ENCODE measurements at places on chromosomes 7 and 10.

GRCh38 chr10:38226385-38226784 lies 132.2 kb downstream of the ZNF37A start:
- DNase-seq, result no peak

- no peak for DNase-seq
Observed at GRCh38 chr10:63698787-63699150, 177.6 kb downstream of the REEP3 start.

GRCh38 chr10:25641595-25641994 lies 292.4 kb upstream of the MYO3A start:
- DNase-seq, result no peak

- no peak for DNase-seq
Observed at GRCh38 chr7:115047958-115048720, 126.2 kb downstream of the MDFIC start.

GRCh38 chr7:39615350-39615975 lies 7.9 kb upstream of the RALA start:
- no peak for DNase-seq

GRCh38 chr7:151442776-151443496 lies 3.0 kb upstream of the CRYGN start:
- DNase-seq, result no peak

DNA sequence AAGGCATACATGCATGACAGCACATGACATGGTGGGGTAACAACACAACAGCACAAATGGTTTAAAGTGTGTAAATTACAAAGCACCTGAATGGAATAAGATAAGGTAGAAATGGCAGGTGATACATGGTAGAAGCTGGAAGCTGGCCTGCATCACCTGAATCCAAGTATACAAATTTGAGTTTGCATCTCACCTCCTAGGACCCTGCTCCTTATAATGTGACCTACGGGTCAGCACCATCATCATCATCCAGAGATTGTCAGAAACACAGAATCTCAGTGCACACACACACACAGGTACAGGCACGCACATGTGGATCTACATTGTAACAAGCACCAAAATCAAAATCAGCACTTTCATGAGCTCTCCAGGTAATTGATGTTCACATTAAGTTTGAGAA lies 1048.2 kb upstream of the AUTS2 start:
- no peak for DNase-seq

DNA sequence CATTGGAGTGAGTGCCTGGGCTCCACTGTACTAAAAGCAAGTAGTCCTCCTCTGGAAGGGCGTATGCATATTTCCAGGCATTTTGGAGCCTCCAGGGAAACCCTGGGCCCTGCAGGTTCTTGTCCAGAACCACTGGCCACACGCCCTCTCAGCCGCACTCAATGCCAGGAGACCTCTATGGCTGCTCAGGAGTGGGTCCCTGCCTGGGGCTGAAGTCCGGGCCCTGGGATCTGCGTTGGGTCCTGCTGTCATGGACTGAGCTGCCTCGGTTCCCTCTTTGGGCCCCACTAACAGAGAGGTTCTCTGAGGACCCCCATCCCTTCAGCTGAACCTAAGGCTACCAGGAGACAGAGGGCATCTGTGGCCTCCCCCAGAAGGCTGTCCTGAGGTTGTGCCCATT lies 58.3 kb downstream of the GRK5 start:
- DNase-seq, result no peak

GRCh38 chr7:148527717-148528168 lies 62.8 kb upstream of the C7orf33 start:
- DNase-seq, result peak; percentile 90

- DNase-seq, result no peak
Observed at GRCh38 chr7:37424521-37424920, 24.1 kb downstream of the ELMO1 start.

DNA sequence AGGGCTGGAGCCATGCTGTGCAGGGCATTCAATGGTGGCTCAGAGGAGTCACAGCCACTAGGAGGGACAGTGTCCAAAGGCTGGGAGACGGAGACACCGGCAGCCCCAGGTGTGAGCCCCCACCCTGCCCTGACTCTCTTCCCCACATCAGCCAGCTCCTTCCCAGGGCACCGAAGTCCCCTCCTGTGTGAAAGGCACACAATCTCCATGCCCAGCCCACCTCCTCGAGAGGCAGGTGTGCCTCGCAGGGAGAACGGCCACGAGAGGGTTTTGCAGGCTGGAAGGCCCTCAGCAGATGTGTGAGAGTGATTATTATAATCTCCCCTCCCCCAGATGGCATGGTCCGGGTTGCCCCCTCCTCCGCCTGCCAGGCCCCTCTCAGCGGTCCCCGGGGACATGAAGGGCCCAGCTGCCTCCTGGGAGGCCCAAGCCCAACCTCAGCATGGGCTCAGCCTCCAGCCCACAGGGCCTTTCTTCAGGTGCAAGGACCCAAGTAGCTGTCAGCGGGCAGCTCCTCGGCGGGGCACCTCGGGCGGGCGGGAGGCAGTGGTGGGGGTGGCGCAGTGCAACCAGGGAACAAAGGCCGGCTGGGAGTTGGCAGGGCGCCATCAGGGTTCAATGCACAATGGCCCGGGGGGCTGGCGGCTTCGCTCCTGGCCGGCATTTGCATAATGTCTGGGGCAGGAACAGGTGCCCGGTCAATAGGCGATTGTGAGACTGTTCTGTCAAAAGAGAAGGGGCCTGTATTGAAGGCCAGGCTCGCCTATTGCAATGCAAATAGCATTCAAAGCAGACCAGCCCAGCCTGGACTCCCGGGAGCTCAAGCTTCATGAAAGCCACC lies 155.3 kb upstream of the ZMIZ1 start:
- DNase-seq, result no peak

GRCh38 chr10:33455029-33455428 lies 120.6 kb upstream of the NRP1 start:
- DNase-seq, result no peak

DNA sequence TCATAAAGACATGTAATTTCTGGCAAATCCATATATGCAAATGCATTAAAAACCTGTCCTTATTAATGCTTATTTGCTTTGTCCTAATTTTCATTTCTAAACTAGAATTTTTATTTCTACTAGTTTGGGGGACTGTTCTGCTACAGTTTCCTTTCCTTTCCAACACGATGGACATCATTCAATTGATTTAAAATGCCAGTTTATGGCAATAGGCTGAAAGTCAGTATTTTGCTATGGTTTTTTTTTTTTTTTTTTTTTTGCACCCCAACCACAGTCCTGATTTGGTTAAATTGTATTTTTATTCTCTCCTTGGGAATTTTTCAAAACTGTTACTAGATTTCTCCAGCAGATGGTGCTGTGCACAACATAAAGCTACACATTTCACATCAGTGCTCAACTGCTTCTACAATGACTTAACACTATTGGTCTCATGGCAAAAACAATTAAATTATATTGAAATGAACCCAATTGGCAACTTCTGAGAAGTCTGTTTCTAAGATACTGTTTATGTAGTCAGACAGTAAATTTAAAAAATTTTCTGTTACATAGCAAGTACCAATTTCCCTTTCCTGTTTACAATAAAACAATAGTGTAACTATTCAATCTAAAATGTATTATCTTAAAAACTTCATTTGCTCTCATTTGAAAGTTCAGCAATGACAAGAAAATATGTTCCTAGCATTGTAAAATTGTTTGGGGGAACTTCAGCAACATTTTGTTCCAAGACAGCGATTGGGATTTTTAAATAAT lies 193.8 kb upstream of the CCDC6 start:
- no peak for DNase-seq

DNA sequence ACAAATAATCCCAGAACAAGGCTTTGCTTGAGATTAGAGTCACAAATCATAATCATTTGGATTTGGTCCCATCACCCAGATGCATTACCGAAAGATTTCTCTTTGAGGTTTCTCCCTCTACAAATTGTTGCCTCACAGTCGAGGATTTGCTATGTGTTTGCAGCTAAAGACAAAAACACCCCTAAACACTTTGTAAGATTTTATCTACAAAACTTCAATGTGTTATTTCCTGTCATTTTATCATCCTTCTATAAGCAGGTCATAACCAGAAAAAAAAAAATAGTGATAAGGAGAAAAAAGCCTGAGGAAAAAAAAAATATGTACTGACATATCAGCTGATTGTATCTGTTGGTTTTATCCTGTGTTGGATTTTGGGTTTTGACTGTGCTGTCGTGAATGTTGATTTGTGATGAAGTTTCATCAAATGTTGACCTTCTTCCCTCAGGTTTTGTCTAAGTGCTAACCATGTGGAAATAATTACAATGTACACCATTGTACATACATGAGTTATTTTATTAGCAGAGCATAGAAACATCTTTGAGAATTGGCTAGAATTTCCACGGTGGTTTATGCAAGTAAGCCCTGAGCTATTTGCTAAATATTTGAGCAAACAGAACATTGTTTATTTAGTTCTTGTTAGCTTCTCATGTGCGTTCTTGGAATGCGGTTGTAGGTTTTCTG lies 274.4 kb downstream of the NEBL start:
- DNase-seq, result peak; percentile 16

GRCh38 chr10:31758495-31758894 lies 170.1 kb downstream of the ARHGAP12 start:
- DNase-seq, result no peak

DNA sequence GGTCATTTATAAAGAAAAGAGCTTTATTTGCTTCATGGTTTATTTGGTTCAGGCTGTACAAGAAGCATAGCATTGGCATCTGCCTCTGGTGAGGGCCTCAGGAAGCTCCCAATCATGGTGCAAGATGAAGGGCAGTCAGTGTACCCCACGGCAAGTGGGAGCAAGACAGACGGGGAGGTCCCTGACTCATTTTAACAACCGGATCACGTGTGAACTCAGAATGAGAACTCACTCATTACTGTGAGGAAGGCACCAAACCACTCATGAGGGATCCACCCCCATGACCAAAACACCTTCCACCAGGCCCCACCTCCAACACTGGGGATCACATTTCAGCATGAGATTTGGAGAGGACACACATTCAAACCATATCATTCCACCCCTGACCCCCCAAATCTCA lies 15.7 kb upstream of the CRYGN start:
- DNase-seq, result no peak

GRCh38 chr7:1721047-1721690 lies 51.1 kb downstream of the ELFN1 start:
- no peak for DNase-seq

- DNase-seq, result no peak
Observed at GRCh38 chr10:28320090-28320489, 17.2 kb upstream of the MPP7 start.

GRCh38 chr10:51667678-51668335 lies 31.6 kb downstream of the CSTF2T start:
- no peak for DNase-seq

- DNase-seq, result no peak
Observed at GRCh38 chr7:80637911-80638765, at the start of gene CD36. Gene CD36, plus strand, starts transcription at chr7:80638642. Its CDS starts 8,099 bp downstream, at chr7:80646741.

GRCh38 chr10:133254421-133255120 lies 16.9 kb downstream of the VENTX start:
- DNase-seq, result no peak

GRCh38 chr7:6476596-6477317 lies 29.0 kb upstream of the DAGLB start:
- DNase-seq, result no peak

Measured in NCI-H2029 (cell line).